ENCODE measurements at places on chromosomes 3 and 15. TPM values are rescaled to one million over a fixed set of nuclear protein-coding genes. Genes with fewer than 3 reads are reported as not detected.

DNA sequence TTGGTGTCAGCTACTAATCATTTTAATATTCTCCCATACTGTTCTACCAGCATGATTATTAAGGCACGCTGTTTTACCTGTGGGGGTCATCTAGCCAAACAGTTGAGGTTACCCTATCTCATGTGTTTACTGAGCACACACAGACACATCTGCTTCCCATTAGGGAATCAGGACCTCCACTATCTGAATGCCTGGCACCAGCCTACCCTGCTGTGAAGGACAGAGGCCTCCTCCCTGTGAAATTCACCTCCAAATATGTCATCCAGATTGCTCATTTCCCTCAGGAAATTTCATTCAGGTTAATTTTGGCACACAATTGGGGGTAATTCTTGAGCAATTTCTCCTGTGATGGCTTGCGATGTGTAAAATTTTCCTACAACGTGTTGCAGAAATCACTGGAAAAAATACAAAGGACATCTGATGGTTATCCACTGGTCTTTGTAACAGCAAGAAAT lies 155.6 kb upstream of the NR2E3 start:
- no peak for DNase-seq

DNA sequence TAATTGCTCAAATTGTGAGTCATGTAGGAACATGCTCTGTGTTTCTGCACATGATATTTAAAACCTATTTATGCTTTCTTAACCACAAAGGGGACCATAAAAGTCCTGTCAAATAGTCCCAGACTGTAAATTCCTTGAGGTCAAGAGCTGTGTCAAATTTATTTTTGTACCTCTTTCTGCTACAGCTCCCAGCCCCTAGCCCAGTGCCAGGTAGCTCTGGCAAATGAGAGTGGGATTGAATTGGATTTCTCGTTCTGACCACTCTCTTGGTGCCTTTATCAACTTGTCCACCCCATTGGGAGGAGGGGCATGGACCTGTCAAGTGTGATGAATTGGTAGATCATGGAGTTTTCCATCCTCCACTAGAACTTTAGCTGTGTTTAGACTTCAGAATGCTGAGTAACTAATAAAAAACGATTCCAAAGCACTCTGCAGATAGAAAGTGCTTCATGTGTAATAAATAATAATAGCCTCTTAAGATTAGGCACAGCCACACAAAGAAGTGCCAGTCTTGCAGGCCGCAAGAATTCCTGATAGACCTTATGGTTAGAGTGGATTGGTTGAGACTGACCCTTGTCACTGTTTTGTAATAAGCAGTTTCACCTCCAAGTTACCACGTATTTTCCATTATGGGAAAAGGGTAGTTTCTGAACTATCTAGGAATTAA lies 120.4 kb downstream of the LPP start:
- DNase-seq, result no peak

DNA sequence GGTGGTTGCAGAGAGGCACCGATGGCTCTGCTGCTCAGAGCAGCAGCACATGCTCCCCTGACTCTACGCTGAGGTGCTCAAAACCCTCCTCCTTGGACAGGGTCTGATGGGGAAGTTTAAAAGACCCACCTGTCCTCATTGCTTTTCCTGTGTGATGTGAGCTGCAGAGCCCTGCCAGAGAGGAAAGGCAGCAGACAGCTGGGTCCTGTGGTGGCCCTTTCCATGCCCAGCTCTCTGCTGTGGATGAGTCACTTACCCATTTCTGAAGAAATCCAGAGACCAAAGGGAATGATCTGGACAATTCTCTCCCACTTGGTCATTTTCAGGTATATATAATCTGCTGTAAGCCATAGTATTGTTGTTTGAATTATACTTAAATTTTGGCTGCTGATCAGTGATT lies 121.7 kb downstream of the CHDH start:
- no peak for DNase-seq

RGMA gene
- polyA plus RNA-seq, result 4.4 TPM

DNA sequence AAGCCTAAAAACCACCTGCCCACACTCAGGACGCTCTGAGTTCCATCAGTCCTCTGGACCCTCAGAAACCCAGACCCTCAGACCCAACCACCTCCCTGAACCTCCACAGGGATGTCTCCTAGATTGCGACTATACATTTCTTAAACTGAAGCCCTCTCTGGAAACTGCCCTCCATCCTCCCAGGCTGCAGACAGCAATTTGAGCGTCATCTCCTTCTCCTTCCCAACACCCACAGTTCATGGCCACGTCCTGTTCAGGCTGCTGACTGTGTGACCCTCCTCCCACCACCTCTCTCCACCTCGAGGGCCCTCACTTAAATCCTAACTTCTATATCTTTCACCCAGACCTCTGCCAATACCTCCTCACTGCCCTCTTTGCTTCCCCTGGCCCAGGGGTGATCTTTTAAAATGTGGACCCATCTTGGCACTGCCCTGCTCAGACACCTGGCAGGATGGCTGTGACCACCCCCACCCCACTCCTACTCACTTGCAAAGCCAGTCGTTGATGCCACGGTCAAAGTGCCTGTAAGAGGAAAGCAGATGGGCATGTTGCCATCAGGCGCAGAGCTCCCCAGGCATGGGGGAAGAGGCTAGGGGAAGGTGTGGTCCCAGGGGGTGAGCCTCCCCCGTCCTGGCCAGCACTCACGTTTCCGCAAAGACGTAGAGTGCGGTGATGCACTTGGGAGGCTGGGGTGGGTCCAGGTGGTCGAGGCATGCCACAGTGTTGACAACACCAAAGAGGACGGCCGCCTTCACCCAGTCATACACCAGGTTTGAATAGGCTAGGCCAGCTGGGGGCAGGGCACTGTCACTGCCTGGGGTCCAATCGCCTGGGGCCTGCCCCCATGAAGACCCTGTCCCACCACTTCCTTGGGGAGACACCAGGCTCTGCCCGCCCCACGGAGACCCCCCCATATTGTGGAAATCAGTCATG lies 6.0 kb downstream of the HHATL start:
- DNase-seq, result peak; percentile 57
